LHCN-M2 (cell line): ENCODE measurements at places on chromosomes 1 and 21. TPM values are rescaled to one million over a fixed set of nuclear protein-coding genes. Genes with fewer than 3 reads are reported as not detected.

DNA sequence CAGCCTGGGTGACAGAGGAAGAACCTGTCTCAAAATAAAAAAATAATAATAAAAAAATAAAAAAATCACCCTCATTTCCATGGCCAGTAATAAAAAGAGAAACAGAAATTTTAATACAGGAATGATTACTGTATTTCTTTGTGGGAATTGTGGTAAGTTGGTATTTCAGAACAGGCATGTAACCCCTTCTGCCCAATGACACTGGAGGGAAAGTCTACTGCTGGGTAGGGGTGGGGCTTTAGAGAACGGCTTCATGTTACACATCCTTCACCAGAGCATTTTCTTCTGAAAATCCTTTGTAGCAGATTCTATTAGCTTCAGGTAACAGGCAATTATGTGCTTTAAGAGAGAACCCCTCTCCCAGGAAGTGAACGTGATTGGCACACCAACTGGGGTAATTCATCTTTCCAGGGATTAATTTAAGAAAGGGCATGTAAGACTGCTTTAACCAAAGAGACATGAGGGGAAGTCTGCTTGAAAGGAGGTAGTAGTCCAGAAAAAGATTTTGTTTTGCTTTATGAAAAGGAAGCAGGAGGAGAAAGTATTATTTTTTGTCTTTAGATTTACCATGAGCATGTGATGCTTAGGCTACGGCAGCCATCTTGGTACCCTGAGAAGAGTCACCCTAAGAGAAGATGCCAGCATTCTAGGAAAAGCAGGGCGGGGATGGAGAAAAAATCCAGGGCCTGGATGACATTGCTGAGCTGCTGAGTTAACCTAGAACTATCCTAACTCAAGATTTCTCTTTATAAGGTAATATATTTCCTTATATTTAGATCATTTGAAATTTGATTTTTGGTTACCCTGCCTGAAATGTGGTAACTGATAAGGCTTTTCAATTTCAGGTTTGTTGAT, 57.7 kb upstream of the DPT start:
- peak; percentile 14 for DNase-seq

Gene FNDC10
- total RNA-seq = 3.3 and 5.9 TPM in 2 replicates

Gene KCNA10
- not detected in 2 replicates for total RNA-seq

DNA sequence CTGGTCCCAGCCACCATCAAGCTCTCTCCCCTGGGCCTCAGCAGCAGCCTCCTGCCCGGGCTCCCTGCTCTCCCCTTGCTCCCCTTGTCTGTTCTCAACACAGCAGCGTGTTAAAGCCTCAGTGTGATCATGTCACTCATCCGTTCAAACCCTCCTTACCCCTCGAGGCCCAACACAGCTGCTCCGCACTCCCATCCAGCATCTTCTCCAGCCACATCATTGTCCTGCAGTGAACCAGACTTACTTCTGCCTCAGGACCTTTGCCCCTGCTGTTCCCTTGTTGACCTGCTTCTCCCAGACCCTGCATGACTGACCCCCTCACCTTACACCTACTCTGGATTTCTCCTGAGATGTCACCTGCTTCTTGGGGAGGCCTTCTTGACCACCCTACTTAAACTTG, 13.3 kb downstream of the CDK18 start:
- DNase-seq = no peak
